T-helper 2 cell (primary cell): ENCODE measurements at places on chromosomes 13 and 19.

DNA sequence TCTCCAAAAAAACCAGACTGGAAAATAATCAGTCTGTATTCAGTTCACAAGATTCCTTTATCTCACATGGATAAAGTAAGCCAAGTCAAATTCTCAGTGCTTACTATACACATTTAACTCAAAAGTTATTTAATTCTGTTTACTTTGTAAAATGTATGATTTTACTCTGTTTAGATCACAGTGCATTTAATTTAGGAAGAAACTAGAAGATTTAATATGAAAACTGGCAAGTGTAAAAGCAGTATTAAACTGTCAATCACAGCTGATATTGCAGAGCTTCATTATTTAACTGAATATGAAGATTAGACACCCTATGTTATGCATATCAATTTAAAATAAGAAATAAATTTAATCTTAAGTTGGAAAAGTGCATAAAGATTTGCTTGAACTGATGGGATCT, 78.0 kb downstream of the DACH1 start:
- DNase-seq, result no peak

DNA sequence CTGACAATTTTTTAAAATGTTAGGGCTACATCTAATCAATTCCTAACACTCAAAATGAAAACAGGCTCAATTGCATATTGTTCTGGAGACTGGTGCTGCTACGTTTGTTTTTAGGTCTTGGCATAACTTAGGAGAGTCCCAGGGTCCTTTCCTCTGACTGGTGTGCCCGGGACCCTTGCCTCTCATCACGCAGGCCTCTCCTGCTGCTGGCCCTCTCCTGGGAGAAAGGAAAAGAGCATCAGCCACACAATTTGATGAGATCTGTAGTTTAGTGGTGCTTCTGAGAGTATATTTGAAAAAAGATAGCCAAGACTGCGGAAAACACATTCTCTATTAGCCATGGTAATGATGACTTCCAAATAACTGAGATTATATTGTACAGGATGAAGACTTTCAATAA, 380.0 kb downstream of the KLF12 start:
- DNase-seq, result no peak

GRCh38 chr19:57613941-57614743, at the start of gene ZNF134:
Gene ZNF134, plus strand, starts transcription at chr19:57614242. Its CDS starts 5,227 bp downstream, at chr19:57619469.
- DNase-seq, result peak; percentile 95

DNA sequence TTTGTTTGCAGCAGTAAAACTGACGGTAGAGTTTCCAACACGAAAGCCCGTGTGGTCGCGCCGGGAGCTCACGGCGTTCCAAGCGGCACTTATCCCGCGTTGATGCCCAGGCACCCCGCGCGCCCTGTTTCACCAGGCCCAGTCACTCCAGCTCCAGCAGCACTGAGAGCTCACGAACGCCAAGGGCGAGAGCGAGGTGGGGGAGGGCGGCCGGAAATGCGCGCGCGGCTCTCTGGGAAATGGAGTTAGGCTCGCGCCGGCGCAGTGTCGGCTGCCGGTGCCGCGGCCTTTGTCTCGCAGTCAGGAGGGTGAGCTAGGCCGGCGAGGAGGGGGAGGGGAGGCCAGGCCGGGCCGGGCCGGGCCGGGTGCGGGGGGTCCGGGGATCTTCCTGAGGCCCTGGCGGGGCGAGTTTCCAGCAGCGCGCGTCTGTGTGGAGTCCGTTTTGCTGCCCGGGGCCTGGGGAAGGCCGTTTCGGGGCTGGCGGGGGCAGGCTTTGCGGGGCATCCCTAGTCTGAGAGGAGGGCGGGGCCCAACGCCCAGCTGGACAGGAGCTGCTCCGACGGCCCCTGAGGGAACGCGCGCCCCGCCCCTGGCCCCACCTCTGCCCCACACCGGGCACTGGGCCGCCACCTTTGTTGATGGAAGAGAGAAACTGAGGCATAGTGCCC, at the start of gene ZNF135:
Gene ZNF135 (plus strand): TSS at position 280 of the 668 bp plus-strand sequence. CDS start 721 bp downstream, outside the sequence.
- DNase-seq, result no peak

GRCh38 chr19:47447470-47448359, 24.0 kb downstream of the SLC8A2 start:
- peak; percentile 64 for DNase-seq

- no peak for DNase-seq
Measured at GRCh38 chr13:40026741-40027140, 371.3 kb downstream of the COG6 start.

DNA sequence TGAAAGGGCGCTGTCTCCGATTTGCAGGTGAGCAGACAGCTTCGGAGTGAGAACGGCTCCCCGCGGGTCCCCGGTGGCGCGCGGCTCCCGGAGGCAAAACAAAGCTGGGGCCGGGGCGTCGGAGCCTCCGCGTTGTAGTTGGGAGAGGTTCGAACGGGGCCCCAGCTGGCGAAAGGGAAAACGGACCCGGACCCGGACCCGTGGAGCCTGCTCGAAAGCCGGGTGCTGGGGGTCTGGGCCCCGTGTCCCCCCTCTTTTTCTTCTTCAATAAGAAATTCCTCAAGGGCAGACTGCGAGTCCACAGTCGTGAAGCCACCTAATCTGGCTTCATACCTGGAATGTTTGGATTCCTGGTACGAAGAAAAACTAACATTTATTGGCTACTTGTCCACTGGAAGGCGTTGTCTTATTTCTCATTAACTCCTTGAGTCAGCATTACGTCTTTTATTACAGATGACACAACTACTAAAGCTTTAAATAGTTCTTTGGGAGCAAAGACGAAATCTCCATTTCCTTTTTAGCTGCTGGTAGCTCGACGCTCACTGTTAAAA, 632 bp upstream of the MTIF3 start:
- no peak for DNase-seq

- DNase-seq, result no peak
Measured at GRCh38 chr19:52069653-52070052, 21.0 kb upstream of the ZNF432 start.

DNA sequence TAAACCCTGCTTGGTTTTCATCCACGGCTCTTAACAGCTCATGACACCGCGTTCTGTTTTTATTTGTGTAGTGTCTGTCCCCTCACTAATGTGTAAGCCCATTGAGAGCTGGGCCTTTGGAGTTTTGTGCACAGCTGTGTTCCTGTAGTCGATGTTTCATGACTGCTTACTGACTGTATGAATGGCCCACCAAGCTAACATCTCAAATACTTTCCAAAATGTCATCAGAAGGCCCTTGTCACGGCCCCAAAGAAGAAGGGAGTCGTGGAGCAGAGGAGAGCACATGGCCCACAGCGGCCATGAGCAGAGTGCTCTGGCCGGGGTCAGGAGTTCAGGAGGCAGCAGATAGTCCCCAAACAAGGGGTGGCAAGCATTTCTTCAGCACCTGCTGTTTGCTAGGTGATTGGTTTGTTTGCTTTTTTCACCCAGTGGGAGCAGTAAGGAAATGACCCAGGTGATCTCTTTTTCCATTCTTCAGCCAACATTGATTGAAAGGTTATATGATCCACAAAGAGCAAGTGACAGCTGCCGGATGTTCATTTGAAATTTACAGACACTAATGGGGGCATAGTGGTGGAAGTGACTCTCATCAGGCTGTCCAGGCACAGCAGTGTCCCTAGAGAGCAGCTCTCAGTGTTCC, 315.2 kb downstream of the ATP8A2 start:
- no peak for DNase-seq

GRCh38 chr13:77448689-77449088, 86.8 kb upstream of the SCEL start:
- no peak for DNase-seq

- DNase-seq, result no peak
Measured at GRCh38 chr19:40724315-40724714, 7.4 kb downstream of the ITPKC start.

DNA sequence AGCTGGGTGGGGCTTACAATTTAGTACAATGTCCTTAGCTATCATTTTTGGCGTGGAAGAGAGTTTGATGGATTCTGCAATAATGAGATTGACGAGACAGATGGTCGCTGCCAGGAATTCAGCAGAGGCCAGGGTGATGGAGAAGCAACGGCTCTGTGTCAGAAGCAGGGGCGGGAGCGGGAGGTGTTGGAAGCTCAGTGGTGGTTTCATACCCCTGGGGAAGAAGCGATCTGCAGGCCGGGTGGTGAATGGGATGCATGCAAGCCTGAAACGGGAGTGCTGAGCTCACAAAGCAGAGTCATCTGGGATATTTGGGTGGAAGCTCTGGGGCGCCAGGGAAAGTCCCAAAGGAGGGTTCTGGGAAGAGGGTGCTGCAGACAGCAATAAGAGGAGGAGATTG, 370.8 kb downstream of the ZNF536 start:
- DNase-seq, result no peak

DNA sequence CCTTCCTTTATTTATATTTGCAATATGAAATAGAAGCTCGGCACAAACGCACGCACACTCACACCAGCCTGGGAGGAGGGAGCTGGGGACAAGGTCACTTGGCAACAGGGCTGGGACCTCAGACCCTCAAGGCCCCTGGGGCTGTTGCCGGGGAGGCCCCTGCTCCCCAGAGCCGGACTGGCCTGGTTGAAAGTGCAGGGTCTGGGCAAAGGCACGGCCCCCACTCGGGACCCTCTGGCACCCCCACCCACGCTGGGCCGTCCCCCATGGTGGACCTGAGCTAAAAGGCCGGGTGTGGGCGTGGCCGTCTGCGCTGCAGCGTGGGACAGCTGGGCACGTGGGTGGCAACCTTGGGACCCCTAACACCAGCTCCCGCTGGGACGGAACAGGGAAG, 1.2 kb upstream of the TMEM86B start:
- no peak for DNase-seq

- no peak for DNase-seq
Measured at GRCh38 chr13:20903164-20903475, 574 bp upstream of the XPO4 start.

DNA sequence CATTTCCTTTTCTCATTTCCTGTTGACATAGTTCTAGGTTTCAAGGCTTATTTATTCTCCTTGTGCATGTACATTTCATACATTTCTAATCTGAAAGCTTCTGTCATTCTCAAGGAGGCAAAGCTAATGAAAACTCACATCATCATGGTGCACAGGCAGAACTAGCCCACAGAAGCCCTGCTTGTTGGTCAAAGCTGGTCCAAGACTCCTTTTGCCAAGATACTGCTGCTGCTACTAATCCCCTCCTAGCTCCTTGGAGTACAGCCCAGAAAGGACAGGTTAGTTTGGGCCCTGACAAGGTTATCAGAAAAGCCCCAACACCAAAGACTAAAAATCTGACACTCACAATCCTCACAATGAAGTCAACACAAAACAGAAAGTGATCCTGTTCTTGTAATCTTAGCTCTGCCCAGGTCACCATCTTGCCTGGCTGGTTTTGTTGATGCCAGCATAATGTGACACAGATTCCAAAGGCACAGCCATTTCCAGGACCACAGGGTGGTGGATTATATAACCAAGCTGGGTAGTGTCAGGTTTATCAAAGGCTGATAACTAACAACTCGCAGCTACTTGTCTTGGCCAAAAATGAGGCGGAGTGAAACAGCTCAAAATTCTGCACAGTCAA, 417.4 kb downstream of the NDFIP2 start:
- DNase-seq, result no peak
